D341Med (cell line): ENCODE measurements at places on chromosomes 16 and 17.
A peak's percentile ranks its signal among the peaks of the same experiment; 100 is the strongest.

DNA sequence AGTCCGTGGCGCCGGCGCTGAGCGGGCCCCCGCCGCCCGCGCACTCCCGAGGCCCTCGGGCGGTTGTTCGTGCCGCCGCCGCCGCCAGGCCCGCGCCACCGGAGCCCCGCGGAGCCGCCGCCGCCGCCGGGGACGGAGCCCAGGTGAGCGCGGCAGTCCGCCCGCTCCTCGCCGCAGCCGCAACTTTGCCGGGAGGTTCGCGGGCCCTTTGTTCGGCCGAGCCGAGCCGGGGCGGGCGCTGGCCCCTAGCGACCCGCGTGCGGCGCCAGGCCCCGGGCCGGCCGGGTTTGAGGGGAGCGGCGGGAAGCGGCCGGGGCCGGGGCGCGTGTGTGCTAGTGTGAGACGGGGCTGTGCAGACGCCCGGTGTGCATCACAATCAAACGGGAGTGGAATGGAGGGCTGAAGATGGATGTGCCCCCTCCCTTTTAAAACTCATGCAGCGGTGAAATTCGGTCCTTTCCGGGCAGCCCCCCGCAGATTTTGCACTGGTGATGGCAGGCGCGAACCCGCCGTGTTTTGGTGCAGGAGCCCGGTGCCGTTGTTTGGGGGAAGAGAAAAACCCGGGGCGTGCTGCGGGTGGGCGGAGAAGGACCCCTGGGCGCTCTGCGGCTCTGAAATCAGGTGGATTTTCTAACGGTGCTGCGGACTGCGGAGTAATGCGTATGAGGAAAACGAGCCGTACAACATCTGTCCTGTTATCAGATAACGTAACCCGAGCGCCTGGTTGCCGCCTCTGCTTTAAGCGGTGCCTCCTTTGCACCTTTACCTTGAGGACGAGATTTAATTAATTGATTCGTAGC is 823 bp downstream of the TNRC6C start:
- DNase-seq: peak; percentile 74

- no peak for DNase-seq
These were observed 64.3 kb downstream of the PGS1 start for GRCh38 chr17:78442648-78443218.

- DNase-seq: no peak
These were observed 12.3 kb downstream of the FOXL1 start for GRCh38 chr16:86590501-86591144.

- DNase-seq: no peak
These were observed 20.6 kb downstream of the ADORA2B start for GRCh38 chr17:15965528-15965927.

DNA sequence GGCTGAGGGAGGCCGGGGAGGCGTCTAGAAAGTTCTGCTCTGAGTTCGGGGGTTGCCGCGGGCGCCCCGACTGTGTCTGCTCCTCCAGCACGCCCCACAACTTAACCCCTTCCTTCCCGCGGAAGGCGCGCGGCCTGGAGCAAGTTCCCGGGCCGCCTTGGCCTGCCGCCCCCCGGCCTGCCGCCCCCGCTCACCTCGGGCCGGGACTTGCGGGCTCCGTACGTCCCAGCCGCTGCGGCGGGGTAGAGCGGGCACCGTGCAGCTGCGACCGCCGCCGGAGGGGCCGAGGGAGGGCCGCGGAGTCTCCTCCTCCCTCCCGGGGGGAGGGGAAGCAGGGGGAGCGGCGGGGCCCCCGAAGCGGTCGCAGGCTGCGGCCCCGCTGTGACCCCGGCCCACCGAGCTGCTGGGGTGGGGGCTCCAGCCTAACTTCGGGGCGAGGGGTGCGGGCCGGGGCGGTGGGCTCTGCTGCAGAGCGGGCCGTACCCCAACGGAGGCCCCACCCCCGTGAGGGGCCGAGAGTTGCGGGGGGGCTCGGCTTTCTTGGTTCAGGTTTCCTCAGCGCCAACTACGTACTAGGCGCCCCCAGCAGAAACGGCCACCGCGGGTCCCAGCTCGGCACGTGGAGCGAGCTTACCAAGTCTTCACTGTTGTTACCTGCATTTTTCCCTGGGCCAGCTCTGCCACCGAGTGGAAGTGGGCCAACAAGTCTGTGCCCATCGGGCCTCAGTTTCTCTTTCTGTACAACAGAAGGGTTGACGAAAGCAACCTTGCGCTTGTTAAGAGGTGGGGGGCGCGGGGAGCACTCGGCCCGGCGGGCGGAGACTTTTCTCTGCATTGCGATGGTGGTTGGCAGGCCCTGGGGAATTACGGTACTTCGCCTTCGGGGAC is at the start of gene CCDC102A:
Gene CCDC102A, minus strand, starts transcription at position 266 of the 888 bp plus-strand sequence. CDS start 7,394 bp downstream, outside the sequence.
- DNase-seq: peak; percentile 70

- DNase-seq: peak; percentile 94
These were observed 9.5 kb downstream of the TBX21 start for GRCh38 chr17:47742319-47743181.

GRCh38 chr16:57964157-57964700 is 6.7 kb downstream of the CNGB1 start:
- DNase-seq: no peak

GRCh38 chr16:58299757-58300349 is 5.0 kb upstream of the PRSS54 start:
- DNase-seq: no peak

- DNase-seq: no peak
These were observed 162.0 kb downstream of the NTN1 start for GRCh38 chr17:9183306-9183705.

- no peak for DNase-seq
These were observed 37.2 kb downstream of the ACSM1 start for GRCh38 chr16:20660325-20660724.

- DNase-seq: peak; percentile 76
These were observed 2.3 kb downstream of the RPUSD1 start for GRCh38 chr16:785563-786535.

DNA sequence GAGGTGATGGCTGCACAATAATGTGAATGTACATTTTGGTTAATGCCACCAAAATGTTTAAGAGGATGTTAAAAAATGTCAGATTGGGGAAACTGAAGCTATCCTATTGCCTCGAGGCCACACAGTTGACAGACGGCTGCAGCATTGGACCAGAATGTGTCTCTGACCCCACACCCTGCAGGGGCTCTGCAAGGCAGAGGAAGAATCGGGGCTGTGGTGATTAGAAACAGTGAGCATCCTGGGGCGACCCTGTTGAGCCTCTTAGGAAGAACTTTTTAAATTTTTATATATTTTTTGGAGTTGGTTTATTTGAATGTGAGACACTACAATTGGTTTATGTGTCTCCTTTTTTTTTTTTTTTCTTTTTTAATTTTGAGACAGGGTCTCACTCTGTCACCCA is 15.0 kb upstream of the ADORA2B start:
- DNase-seq: no peak

- peak; percentile 67 for DNase-seq
These were observed 64.5 kb upstream of the RBFOX1 start for GRCh38 chr16:7268182-7268581.

DNA sequence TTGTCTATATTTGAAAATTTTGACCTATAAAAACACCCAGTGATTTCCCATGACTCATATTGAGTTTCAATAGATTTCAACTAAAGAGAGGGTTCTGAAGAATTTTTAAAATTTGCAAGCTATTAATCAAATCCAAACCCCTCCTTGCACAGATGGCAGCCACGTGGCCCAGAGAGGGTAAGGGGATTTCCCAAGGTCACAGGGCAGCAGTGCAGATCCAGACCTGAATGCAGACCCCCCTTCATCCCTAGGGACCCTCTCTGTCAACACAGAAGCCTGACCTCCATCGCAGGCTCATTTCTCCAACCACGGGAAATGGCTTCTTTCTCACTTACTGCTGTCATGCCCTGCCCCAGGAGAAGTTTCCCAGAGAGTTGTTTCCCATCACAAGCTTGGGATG is 24.7 kb upstream of the CES5A start:
- DNase-seq: no peak

- DNase-seq: no peak
These were observed 37.4 kb upstream of the TRAP1 start for GRCh38 chr16:3754772-3755171.

DNA sequence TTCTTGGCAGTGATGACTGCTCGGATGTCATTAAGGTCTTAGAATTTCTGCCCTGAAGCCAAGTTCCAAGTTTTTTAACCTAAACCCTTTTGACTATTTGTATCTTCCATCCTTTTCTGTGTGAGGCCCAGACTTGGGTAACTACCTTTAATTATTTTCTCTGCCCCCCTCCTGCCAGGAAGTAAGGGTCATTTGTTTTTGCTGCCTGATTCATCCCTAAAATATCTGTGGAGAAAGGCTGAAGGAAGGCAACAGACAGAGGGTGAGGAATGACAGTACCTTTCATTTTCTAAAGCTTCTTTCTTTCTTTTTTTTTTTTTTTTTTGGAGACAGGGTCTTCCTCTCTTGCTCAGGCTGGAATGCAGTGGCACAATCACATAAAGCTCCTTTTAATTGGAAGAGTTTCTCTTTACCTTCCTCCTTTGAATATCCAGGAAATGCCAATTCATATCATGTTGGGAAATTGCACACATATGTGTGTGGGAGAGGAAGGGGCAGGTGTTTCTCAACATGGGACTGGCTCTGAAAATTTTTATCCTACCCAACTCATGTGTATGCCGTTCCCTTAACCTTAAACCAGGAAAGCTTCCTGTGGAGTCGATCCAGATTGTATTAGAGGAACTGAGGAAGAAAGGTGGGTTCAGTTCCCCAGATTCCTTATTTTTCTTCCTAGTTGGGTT is 957 bp downstream of the VPS25 start:
- DNase-seq: no peak

GRCh38 chr16:78842950-78843349 is 743.5 kb downstream of the WWOX start:
- DNase-seq: no peak

GRCh38 chr17:67315865-67316264 is 50.5 kb downstream of the PSMD12 start:
- DNase-seq: no peak

DNA sequence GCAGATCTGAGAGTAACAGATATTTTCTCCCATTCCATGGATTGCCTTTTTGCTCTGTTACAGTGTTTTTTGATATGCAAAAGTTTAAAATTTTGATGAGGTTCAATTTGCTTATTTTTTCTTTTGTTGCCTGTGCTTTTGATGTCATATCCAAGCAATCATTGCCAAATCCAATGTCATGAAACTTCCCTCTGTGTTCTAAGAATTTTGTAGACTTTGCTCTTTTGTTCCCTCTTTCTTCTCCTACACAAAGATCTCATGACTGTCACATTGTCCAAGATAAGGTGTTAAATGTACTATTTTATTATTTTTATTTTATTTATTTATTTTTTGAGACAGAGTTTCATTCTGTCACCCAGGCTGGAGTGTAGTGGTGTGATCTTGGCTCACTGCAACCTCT is 18.9 kb upstream of the KCNH6 start:
- DNase-seq: no peak

DNA sequence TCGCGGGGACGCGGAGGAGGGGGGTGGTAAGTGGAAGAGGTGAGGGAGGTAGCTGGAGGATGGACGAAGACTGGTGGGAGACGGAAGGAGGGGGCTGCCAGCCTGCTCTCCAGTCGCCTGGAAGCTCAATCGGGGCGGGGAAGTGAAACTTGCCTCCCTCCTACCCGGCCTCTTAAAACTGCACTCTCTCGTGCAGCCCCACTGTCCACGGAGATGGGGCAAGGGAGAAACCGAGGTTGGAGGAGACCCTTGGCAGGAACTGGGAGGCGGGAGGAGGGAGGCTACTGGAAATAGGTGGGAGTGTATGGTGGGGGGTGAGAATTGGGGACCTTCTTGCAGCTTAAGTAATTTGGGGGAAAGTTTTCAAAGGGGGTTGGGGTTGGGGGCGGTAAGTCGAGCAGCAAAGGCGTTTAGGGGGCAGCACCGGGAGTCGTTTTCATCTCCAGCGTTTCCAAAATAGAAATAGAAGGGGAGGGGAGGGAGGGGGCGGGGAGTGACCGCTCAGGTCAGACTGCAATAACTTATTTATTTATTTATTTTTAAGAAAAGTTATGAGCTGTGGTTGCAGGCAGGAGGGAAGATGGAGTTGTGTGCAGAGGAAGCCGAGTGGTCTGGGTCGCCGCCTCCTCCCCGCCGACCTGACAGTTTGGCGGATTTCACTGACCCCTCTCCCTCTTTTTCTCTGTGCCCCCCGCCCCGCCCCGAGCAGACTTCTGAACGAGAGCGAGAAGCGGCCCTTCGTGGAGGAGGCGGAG is 1.4 kb downstream of the SOX9 start:
- no peak for DNase-seq

- DNase-seq: peak; percentile 64
These were observed 87.4 kb downstream of the RBFOX1 start for GRCh38 chr16:7420079-7420478.

- DNase-seq: no peak
These were observed 47.8 kb downstream of the ARHGAP27 start for GRCh38 chr17:45384789-45385262.

DNA sequence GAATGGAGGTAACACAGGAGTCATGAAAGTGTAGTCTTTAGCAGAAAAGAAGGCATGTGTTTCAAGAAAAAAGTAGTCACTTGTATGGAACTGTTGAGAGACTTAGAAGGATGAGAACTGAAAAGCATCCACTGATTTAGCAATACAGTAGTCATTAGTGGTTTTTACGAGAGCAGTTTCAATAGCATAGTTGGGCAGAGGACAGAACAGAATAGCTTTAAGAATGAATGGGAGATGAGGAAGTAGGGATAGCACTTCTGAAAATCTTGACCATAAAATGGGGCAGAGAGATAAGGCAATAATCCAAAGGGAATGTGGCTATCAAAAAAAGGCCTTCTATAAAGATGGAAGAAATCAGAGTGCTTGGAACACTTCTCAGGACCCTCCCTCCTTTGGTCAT is 64.8 kb upstream of the C17orf78 start:
- DNase-seq: no peak

DNA sequence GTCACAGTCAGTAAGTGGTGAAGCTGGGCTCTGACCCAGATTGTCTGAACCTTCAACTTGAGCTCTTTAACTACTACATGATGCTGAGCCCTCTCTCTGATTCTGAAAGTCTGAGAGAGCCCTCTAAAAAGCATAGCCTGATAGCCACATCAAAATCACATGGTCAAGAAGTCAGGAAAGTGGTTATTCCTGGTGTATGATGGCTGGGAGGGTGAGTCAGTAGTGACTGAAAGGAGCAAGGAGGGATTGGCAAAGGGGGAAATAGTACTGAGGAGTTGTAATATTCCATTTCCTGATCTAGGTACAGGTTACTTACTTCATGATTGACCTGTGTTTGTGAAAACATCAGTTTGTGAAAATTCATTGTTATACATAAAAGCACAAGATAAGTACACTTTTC is 89.1 kb downstream of the SSH2 start:
- no peak for DNase-seq

DNA sequence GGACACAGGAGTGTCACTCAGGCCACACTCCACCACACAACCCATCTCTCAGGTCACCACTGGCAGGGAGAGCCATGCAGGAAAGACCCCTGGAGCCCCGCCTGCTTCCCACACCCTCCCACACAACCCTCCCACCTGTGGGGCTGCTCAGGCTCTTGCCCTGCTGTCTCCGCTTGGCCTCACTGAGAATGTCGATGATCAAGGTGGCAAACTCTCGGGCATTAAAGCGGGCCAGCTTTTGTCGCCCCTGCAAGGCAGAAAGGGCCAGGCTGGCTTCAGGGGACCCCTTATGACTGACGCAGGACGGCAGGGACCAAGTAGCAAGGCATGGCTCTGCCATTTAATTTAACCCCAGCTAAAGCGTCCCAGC is 8.5 kb downstream of the TP53I13 start:
- DNase-seq: no peak
